Kidney (tissue), 22 donors: ENCODE measurements at places on chromosomes 12 and 14. TPM values are rescaled to one million over a fixed set of nuclear protein-coding genes. Genes with fewer than 3 reads are reported as not detected.
A peak's percentile ranks its signal among the peaks of the same experiment; 100 is the strongest.

DNA sequence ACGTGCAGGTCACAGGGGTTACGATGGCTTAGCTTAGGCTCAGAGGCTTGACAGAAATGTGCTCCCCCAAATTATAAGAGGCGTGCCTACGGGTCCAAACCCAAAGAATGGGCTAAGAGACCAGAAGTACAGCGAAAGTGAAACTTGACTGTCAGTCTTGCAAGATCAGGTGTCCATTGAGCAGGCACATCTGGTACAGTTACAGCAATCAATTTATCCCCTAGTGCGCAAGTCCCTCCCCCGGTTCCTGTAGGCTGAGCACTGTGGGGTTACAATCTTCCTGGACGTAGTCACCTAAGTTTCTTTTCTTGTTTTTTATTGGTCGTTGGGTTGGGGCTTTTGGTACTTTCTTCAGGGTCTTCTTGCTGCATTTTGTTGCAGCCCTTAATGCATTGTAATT, 134.2 kb downstream of the UNC79 start:
- no peak for DNase-seq

GRCh38 chr12:127270193-127270592, 996.8 kb upstream of the TMEM132C start:
- DNase-seq: no peak

DNA sequence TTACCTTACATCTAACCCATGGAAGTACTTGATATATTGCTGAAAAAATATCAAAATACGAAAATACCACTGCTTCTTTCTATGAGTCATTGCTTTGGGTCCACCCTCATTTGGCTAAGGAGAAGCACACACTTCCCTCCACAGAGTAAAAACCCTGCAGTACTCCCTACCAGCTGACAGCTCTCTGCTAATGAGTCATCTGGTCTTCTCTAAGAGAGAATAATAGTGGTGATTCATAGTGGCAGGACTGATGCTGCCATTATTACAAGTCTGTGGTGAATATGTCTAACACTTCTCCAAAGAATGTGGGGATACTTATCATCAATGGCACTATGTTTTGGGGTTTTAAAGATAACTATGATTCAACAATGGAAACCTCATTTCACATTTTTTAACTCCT, 90.7 kb downstream of the PPFIA2 start:
- no peak for DNase-seq

DNA sequence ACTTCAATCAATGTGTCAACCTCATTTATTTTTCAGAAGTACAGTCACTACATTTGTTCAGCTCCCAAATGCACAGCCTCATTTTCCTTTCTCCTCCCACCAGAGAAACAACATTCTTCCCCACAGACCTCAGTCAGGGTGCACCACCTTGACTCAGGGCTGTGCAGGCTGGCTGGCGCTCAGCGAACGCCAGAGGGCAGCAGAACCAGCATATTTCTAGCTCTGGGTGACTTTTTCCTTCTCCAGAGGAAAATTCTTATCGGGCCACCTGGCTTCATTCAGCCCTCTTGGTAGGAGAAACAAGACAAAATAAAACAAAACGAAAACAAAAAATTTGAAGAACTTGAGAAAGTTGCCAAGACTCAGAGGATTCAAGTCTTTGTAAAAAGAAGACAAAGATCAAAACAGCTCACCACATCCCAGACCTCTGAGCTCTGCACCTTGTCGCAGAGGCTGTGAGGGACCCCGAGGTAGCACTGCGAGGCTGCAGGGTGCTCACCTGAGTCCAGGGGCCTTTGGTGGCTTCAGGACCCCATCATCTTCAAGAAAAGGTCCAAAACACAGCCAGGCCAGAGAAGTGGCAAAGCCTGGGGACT, 33.7 kb downstream of the PAH start:
- peak; percentile 73 for DNase-seq

DNA sequence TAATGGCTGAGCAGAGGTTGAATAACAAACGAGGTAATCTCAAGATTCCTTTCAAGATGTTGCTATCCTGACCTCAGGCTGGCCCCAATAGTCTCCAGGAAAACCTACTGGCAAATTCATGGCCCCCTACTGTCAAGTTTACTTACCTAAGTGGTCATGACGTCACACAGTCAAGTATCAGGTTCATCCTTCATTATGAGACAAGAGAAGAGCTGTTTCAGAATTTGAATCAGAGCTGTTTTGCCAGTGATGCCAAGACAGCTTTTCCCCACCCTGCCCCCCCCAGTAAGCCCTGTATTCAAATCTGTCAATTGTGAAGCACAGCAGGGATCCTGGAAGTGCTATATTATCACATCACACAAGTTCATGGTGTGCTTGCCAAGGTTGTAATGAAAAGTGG, 509.6 kb downstream of the NOVA1 start:
- no peak for DNase-seq

GRCh38 chr14:20791187-20791586, 10.1 kb downstream of the RNASE6 start:
- no peak for DNase-seq

GRCh38 chr14:59890676-59891075, 20.1 kb upstream of the RTN1 start:
- DNase-seq: no peak

DNA sequence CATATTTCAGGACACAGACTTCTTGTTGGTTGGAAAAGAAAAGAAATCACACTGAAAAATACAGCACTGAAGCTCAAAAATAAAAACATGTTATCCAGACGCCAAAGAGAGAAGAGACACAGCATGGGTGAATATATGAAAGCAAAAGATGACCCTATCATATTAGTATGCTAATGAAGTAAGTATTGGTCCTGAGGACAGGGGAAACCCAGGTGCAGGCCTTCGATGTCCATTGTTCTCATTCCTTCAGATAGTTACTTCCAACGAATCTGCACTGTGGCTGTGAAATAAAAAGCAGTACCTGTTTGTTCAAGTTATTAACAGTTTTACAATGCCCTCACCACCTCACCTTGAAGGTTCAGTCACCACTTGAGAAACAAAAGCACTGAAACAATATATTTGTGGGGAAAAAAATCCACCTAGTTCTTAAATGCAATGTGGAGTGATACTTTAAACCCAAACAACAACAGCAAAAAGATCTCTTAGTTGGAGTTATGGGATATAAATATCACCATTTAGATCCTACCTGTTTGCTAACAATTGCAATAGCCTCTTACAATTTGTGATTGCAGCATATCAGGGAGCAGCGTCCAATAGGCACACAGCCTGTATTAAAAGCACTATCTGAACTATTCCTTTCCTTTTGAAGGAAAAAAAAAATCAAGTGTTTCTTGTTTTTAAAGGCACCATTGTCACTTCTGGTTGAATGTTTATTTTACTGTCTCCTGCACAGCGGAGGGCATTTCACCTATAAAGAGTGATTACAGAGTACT, 188.1 kb downstream of the BCAT1 start:
- no peak for DNase-seq

- no peak for DNase-seq
These were observed 71.1 kb downstream of the ZNF641 start for GRCh38 chr12:48279601-48280000.

DNA sequence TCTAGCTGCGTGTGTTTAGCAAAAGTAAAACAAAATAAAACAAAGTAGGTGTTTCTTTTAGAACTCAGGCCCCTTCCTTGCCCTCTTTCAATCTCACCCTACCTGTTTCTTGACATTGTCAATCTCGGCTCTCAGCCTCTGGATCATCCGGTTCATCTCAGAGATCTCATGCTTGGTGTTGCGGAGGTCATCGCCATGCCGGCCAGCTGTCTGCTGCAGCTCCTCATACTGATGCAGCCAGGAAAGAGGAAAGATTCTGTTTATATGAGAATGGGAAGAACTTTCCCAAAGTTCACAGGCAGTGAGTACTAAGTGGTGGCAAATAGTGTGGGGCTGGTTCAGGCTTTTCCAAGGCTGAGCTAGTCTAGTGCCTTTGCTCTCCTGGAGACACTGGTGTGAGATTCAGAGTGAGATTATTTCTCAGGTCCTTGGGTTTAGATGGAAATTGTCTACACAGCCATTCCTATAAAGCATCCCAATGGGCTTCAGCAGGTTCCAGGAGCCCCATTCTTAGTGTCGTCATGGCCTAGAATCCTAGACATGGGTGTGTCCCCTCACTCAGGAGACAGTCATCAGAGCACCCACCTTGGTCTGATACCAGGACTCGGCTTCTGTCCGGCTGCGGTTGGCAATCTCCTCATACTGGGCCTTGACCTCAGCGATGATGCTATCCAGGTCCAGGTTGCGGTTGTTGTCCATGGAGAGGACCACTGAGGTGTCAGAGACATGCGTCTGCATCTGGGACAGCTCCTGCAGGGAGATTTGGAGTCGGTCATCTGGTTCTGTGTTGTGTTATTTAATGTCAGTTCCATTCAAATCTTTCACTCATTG, 3.0 kb downstream of the KRT5 start:
- no peak for DNase-seq

The RIN3 gene
- 7.1 TPM for polyA plus RNA-seq

The STAB2 gene
- polyA plus RNA-seq: not detected

The SAMD15 gene
- polyA plus RNA-seq: 1.8 TPM

The SYNDIG1L gene
- polyA plus RNA-seq: 0.47 TPM
